Fibroblast of skin of left biceps (primary cell): ENCODE measurements at places on chromosomes 2 and 18.

DNA sequence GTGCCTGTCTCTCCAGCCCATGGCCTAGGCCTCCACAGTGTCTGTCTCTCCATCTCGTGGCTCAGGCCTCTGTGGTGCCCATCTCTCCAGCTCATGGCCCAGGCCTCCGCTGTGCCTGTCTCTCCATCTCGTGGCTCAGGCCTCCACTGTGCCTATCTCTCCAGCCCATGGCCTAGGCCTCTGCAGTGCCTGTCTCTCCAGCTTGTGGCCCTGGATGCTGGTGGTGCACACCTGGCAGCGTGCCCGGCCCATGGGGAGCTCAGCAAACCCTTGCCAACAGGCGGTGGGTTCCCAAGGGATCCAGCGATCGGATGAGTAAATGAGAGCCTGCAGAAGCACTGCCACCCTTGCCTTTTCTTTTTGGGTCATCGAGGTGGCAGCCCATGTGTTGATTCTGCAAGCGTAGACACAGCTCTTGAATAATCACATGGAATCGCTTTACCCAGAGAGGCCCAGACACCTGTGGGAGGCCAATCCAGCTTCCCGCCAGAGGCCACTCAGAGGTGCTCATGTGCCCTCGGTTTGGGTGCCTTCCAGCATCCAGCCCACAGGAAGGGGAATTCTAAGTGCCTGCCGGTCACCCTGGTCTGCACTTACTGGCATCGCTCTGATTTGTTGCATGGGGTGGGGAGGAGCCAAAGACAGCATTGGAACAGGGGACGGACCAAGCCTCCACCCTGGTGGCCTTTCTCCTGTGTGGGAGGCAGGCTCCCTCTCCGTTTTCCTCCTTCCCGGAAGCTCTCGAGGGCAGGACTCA lies 101.8 kb upstream of the HDAC4 start:
- no peak for DNase-seq

GRCh38 chr2:62217970-62218369 lies 22.1 kb downstream of the B3GNT2 start:
- DNase-seq: peak; percentile 23

GRCh38 chr2:239913636-239914417 lies 111.3 kb downstream of the NDUFA10 start:
- no peak for DNase-seq

DNA sequence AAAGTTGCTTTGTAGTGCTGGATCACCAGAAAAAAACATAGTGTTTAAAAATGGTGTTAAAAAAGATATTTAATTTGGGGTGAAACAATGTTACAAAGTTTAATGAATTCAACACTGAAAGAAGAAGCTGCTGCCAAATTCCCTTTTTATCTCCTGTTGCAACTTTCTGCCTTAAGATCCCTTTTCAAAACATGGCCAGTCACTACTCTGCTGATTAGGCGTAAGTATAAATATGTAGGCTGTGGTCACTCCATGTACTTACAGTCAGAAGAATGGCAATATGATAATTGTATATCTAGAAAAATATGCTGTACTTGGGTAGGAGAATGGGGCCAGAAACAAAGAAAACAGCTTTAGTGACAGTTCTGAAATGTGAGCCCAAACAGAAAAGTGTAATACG lies 123.5 kb upstream of the ZBTB14 start:
- no peak for DNase-seq

DNA sequence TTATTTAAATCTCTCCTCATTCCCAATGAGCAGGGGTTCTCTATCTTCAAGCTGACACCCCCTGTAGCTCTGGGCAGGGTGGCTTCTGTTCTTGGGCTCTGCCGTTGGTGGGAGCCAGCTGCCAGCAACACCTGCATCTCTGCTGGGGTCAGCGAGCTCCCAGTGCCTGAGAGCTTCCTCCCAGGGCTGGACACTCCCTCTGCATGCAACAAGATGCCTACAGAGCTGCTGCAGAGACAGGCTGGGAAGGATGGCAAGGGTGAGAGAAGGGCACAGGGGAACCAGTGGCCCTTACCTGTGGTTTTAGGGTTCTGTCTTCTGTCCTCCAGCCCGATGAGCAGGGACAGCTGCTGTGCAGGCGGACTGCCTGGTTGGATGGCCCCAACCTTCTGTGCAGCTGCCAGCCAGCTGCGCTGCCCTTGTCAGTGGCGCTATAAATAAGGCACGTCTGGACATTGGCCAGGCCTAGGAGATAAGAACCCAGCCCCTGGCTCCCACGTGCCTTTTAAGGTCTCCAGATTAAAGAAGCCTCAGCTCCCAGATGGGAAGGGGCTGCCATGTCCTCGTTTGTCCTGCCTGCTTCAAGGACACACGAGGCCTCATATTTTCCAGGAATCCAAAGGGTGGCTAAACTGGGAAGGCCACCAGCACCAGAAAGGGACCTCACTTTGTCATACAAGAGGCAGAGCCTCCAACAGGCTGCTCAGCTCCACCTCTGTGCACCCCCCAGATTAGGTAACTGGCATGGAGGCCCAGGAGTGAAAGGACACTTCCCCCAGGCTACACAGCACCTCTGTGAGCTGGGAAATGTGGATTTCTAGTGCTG lies 39.5 kb upstream of the FHL2 start:
- no peak for DNase-seq
